T-cell (primary cell): ENCODE measurements at places on chromosomes 4 and X.

DNA sequence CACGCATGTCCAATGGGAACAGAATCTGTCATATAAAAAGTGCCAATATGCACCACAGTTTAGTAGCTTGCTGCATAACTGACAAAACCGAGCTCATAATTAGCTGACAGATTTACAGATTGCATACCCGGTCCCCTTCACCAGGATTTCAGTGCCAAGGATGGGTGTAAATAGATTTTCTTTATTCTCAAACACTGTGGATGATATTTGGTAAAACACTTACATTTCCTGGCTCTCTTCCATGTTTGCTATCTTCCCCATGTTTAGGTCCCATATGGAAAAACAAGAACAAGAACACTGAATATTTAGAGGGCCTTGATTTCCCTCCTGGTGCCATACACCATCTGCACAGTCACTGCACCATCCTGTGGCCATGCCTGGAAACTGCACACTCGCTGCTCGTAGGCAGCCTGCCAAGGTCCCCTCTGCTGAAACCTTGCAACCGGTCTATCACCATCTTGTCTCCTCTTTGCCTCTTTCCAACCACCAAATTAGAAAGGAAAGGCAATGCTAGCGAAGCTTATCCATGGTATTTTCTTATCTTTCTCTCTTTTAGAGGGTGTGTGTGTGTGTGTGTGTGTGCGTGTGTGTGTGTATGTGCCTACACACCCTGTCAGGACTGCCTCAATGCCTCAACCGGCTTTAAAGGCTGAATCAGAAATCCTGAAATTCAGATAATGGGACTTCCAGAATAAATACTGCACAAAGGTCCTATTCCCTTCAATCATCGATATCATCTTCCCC, 124.2 kb upstream of the MBNL3 start:
- H3K27ac ChIP-seq = no peak overlapping the region
- no peak overlapping the region for H3K4me3 ChIP-seq
- no peaks in the 10 kb centered on the region for H3K4me1 ChIP-seq
- DNase-seq = no peak
- no peaks in the 10 kb centered on the region for H3K36me3 ChIP-seq

DNA sequence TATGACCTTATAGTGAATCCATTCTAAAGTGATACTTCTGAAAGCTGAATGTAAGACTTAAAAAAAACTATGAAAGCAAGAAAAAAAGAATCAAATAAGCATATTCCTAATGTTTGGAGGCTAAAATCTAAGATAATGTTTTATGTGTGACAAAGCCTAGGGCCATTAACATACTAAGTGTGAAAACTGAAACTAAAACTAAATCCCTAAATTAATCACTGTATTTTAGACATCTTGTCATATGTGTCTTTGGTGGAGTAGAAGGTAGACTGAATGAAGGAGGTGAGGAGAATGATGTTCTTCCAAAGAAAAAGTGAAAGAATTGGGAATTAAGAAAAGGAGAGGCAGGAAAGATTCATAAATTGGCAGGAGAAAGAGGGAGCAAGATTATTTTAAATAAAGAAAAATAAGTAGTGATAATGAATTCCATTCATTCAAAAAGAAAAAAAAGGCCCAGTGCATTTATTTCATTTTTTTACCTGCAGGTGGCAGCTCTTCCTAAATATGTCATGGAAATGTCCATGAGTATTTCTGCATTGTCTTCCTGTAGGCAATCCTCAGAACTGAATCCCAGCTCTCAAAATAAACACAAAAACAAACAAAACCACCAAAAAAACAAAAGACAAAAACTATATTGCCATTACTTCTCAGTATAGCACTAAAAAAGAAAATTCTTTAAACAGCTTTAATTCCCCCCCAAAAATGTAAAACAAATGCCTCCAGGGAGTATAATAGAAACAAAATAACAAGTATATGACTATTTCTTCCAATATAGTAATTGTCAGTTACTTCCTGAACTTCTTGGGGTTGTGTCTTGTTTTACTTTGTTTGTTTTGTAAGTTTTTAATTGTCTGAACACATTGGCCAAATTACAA, 17.0 kb upstream of the AP1AR start:
- H3K4me3 ChIP-seq = no peak overlapping the region
- H3K27ac ChIP-seq = no peak overlapping the region
- no peaks in the 10 kb centered on the region for H3K36me3 ChIP-seq
- DNase-seq = no peak

DNA sequence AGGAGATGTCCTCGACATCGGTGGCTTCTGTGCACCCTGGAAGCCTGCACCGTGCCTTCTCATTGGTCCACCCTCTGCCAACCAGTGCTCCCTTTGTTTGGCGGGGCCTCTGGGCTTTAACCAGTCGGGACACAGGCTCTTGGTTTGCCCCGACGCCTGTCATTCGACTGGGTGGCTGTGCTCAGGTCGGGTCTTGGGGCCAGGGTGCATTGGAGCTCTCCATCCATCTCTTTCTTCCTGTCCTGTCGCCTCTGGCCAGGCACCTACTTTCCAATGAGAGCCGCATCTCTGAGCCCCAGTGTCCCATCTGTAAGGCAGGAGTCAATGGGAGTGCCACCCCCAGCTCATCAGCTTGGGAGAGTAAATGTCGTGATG, 37.2 kb upstream of the NHSL2 start:
- DNase-seq = no peak
- H3K4me1 ChIP-seq = no peaks in the 10 kb centered on the region
- H3K36me3 ChIP-seq = no peaks in the 10 kb centered on the region
- H3K27ac ChIP-seq = no peak overlapping the region
- peaks cover 27% of the 10 kb centered on the region for H3K27me3 ChIP-seq

- H3K27ac ChIP-seq = no peak overlapping the region
- no peak overlapping the region for H3K4me3 ChIP-seq
- DNase-seq = no peak
- H3K4me1 ChIP-seq = no peaks in the 10 kb centered on the region
- peaks cover 5% of the 10 kb centered on the region for H3K27me3 ChIP-seq
- H3K36me3 ChIP-seq = no peaks in the 10 kb centered on the region
These were observed 327.6 kb upstream of the MAOA start for GRCh38 chrX:43328358-43328946.

DNA sequence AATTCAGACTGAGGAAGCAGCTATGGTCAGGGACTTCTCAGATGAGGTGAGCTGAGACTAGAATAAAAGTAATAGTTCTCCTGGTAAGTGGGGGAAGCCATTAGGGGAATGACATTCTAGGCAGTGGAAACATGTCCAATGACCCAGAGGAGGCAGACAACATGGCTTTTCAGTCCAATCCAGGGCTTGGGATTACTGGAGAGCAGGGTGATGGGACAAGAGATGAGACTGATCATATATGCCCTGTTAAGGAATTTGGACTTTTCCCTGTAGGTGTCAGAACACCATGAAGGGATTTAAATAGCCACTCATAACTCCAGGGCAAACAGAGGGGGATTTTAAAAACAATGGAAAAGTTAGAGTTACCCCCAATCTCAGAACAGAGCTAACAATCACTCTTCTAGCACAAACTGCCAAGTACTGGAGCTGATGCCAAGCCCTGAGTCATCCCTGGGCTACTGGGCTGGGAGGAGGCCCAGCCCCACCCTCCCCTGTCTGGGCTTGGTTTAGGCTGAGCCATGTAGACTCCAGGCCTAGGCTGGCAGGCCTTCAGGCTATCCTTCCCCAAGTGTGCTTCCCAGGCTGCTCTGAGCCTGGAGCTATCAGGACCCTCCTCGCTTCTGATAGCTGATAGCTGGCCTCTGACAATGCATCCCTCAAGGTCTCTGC, 22.7 kb upstream of the MSN start:
- no peak overlapping the region for H3K27ac ChIP-seq
- H3K27me3 ChIP-seq = no peaks in the 10 kb centered on the region
- H3K4me1 ChIP-seq = no peaks in the 10 kb centered on the region
- no peak overlapping the region for H3K4me3 ChIP-seq
- H3K36me3 ChIP-seq = no peaks in the 10 kb centered on the region

DNA sequence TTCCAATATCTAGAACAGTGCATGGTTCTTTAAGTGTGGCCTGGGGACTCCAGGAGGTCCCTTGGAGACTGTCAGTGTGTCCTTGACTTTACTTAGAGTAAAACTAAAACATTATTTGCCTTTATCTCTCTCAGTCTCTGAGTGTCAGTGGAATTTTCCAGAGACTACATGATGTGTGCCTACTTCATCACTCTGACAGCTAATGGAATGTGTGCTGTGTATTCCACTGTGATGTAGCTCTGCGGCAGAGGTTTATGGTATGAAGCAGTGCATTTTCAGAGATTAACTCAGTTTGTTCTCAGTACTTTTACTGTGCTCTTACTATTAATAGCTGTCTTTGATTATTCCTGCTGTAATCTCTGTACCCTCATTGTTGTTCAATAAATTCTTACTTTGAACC, 85.6 kb downstream of the MANBA start:
- H3K36me3 ChIP-seq = peaks cover 2% of the 10 kb centered on the region
- H3K4me3 ChIP-seq = no peak overlapping the region
- H3K27ac ChIP-seq = no peak overlapping the region
- peaks cover 2% of the 10 kb centered on the region for H3K4me1 ChIP-seq
- no peak for DNase-seq

DNA sequence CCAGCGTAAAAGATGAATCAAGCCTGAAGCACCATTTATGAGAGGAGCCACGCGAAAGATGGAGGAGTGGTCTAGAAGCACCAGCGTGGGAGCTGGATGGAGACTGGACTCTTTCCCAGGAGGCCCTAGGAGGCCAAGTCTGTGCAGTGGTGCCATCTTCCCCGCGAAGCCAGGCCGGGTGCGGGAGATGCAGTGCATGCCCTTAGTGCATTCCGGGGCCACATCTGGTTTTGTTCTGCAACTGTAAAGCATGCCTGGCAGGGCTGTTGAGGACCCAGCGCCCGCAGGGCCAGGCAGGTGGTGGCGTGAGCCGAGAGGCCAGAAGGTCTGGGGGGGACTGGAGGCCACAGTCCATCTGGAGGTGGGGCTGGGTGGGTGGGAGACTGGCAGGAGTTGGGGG, 78.6 kb upstream of the ADRA2C start:
- H3K36me3 ChIP-seq = no peaks in the 10 kb centered on the region
- no peaks in the 10 kb centered on the region for H3K4me1 ChIP-seq
- H3K27ac ChIP-seq = no peak overlapping the region

GRCh38 chrX:115957862-115958490, 212.6 kb upstream of the AGTR2 start:
- no peaks in the 10 kb centered on the region for H3K27me3 ChIP-seq
- no peak overlapping the region for H3K27ac ChIP-seq
- H3K4me3 ChIP-seq = no peak overlapping the region
- no peaks in the 10 kb centered on the region for H3K4me1 ChIP-seq

DNA sequence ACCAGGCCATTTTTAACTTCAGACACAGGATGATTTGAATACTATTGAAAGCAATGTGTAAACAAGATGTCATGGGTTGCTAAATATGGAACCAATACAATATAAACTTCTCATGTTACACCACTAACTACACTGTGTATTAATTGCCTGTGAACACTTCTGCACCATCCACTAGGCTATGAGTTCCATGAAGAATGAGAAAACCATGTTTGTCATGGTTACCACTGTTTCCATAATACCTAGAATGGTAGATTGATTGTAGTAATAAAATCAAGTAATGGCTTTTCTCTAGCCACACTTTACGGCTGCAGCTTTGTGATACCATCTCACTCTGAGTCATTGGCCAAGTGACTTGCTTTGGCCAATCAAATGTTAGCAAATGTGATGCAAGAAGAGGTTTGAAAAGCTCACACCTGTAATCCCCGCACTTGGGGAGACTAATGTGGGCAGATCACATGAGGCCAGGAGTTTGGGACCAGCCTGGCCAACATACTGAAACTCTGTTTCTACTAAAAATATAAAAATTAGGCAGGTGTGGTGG, 19.9 kb upstream of the CYBB start:
- H3K27me3 ChIP-seq = no peaks in the 10 kb centered on the region
- H3K4me3 ChIP-seq = no peak overlapping the region
- H3K27ac ChIP-seq = no peak overlapping the region
- no peak for DNase-seq
- no peaks in the 10 kb centered on the region for H3K36me3 ChIP-seq
- peaks cover 11% of the 10 kb centered on the region for H3K4me1 ChIP-seq

DNA sequence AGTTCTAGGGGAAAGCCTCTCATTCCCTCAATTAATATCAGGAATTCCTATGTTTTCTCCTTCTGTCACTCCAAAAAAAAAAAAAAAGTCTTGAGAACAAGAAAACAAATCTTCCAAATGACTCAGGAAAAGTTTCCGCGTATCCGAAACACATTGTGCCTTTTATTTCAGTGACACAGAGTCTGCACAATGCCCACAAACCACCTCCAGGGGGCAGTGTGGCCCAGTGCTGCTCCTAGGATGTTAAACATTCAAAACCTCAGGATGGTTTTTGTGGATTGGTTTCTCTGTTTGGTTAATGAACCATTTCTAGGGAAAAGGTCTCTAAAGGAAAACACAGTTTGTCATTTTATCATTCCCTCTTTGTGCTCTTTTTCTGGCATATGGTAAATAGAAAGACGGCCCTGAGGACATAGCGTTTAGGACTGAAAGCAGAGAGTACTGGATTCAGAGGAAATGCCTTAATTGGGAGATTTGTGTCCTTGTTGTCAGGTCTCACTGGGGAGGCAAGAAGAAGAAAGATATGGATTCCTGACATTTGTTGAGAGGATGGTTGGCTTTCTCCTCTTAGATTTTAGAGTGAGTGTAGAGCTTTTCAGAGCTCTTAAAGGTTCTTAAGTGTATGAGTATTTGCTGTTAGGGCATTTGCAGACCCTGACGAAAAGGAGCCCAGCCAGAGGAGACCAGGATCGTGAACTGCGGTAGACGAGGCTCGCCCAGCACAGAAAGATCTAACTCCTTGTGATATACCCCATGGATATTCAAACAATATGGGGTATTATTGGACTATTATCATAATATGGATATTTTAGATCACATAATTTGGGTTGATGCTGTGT, 65.7 kb upstream of the MAP9 start:
- H3K4me3 ChIP-seq = no peak overlapping the region
- no peaks in the 10 kb centered on the region for H3K36me3 ChIP-seq
- no peak for DNase-seq
- H3K27ac ChIP-seq = no peak overlapping the region
- peaks cover 7% of the 10 kb centered on the region for H3K27me3 ChIP-seq

DNA sequence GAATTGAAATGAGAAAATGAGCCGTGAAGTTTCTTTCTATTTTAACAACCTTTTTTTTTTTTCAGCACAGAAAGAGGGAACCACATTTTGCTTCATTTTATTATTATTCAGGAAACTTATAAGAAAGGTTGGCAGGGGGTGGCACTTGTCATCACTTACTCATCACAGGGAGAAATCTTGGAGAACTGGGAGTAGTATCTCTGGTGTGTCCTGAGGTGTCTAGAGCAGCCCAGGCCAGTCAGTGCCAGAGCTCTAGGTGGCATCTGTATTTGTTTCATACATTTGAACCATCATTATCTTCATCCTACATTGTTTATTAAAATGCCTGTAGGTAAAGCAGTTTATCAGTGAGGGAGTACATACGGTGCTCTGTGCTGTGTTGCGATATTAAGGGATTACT, 43.8 kb upstream of the ARHGAP24 start:
- H3K27ac ChIP-seq = no peak overlapping the region
- DNase-seq = no peak
- no peaks in the 10 kb centered on the region for H3K27me3 ChIP-seq
- no peaks in the 10 kb centered on the region for H3K36me3 ChIP-seq
- H3K4me1 ChIP-seq = no peaks in the 10 kb centered on the region

GRCh38 chr4:30959781-30960485, 239.8 kb downstream of the PCDH7 start:
- no peak overlapping the region for H3K27ac ChIP-seq
- no peaks in the 10 kb centered on the region for H3K4me1 ChIP-seq
- no peak for DNase-seq

GRCh38 chr4:106268786-106269185, 47.2 kb downstream of the TBCK start:
- no peak overlapping the region for H3K4me3 ChIP-seq
- H3K27ac ChIP-seq = no peak overlapping the region
- H3K27me3 ChIP-seq = no peaks in the 10 kb centered on the region
- H3K36me3 ChIP-seq = no peaks in the 10 kb centered on the region
- H3K4me1 ChIP-seq = no peaks in the 10 kb centered on the region
